Activated T-cell treated with anti-CD3 and anti-CD28 coated beads for 1 hour (primary cell): ENCODE measurements at places on chromosomes 6 and 20.

DNA sequence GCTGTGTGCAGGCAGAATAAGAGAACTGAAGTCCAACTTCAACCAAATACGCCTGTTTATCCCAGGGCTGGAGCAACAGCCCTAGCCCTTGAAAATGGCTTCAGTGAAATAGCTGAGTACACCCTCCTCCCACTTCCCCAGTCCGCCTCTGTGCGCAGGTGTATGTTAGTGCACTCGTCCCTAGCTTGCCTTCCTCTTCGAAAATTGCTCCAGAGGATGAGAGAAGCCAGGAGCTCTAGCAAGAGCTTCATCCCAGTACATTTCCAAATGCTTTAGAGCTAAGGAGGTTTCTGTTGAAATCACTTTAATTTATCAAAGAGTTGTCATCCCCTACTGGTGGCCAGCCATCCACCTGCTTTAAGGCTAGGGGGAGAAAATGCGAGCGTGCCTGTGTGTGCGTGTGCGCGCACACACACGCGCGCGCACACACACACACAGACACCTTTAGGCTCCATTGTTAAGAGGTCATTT is 5.4 kb upstream of the POU3F2 start:
- DNase-seq: no peak

GRCh38 chr20:10157549-10157948 is 61.1 kb upstream of the SNAP25 start:
- DNase-seq: no peak

- no peak for DNase-seq
Observed at GRCh38 chr20:45366631-45367030, 3.7 kb downstream of the SYS1 start.

DNA sequence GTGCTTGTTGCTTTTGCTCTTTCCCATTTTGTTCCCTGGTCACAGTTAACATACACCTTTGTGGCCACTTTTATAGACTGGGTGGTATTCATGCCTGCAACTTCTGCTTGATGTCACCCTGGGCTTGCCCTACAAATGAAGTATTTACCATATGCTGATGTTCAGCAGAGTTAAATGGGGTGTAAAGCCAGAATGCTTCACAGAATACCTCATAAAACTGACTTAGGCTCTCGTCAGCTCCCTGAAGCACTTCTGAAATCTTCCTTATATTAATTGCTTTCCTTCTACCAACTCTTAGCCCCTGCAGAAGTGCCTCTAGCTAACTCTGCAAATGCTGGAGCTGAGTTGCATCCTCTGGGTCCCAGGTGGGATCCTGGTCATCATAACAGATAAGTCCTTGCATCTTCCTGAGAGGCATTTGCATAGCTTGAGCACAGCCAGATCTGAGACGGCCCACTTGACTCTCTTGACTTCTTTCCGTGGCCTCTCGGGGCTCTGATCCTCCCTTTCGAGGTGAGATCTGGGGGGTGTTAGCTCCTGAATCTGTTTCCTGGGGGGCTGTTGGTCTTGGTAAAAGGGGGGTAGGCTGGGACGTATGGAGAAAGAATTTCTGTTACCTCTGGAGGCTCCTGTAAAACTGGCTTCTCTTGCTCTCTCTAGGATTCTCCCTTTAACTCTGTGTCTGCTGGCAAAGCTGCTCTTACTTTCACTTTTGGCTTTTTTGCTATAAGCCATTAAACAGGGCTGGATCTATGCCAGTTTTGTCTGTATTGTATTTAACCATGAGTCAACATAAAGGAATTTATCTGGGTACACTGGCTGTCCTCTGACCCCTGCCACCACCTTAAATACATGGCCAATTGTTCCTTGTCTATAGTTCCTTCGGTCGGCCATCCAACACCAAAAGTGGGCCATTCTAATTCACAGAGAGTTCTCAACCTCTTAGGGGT is 223.0 kb upstream of the SYNCRIP start:
- no peak for DNase-seq

DNA sequence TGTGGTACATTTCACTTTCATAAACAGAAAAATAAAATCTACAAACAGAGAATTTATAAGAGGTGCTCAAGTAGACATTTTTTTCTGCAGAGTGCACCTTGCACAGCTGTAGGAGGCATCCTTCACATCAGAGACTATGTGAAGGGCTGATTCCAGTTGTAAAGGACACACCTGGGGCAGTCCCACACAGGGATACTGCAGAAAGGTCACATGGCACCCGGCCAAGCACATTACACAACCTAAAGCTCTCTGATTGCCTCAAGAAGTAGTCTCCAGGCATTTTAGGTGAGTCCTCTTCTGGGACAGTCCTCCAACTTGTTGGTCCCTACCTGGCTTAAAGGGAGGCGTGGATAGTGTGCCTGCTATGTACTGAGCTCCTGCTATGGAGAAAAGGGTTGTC is 502.9 kb upstream of the NOX3 start:
- no peak for DNase-seq

DNA sequence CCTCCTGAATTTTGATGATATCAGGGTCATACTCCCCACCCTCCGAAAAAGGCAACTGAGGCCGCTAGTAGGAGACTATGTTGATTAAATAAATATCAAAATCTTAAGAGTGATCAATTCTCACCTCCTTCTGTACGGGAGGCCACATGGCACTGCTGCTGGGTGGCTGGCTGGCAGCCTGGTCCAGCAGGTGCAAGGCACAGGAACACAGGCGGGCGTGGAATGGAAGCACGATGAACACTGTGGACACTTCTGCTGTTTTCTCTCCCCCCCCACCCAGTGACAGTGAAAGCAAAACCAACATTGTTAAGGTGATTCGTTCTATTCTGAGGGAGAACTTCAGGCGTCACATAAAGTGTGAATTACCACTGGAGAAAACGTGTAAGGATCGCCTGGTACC is 9.7 kb upstream of the CLDN20 start:
- no peak for DNase-seq
